ENCODE measurements at places on chromosomes 11 and 22. TPM values are rescaled to one million over a fixed set of nuclear protein-coding genes. Genes with fewer than 3 reads are reported as not detected.

DEUP1 gene
- total RNA-seq, result 0.44 TPM

SMTNL1 gene
- 0.26 TPM for total RNA-seq

OR5P2 gene
- total RNA-seq, result not detected

ADM2 gene
- 10.9 TPM for total RNA-seq

SLC22A8 gene
- total RNA-seq, result not detected

GRCh38 chr11:23022854-23023253, 162.6 kb upstream of the CCDC179 start:
- DNase-seq, result no peak

GRCh38 chr22:26122920-26123468, 46.3 kb upstream of the SEZ6L start:
- DNase-seq, result no peak

- no peak for DNase-seq
Observed at GRCh38 chr11:60932605-60933356, 8.5 kb downstream of the TMEM132A start.

DNA sequence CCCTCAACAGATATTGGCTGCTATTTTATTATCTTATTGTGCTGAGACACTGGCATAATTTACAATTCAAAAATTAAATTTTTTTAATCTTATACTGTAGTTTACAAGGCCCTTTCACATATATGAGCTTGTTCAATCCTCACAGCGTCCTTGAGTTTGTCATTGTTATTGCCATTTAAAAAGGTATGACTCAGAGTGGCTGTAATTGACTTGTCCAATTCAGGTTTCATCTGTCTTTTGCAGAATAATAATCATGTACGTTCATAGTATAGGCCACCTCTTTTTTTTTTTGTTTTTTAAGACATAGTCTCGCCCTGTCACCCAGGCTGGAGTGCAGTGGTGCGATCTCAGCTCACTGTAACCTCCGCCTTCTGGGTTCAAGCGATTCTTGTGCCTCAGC, 11.5 kb downstream of the PTPRJ start:
- DNase-seq, result no peak

GRCh38 chr22:44424867-44425693, 73.0 kb downstream of the RTL6 start:
- no peak for DNase-seq

GRCh38 chr11:124915541-124916369, 3.3 kb upstream of the HEPN1 start:
- DNase-seq, result no peak

DNA sequence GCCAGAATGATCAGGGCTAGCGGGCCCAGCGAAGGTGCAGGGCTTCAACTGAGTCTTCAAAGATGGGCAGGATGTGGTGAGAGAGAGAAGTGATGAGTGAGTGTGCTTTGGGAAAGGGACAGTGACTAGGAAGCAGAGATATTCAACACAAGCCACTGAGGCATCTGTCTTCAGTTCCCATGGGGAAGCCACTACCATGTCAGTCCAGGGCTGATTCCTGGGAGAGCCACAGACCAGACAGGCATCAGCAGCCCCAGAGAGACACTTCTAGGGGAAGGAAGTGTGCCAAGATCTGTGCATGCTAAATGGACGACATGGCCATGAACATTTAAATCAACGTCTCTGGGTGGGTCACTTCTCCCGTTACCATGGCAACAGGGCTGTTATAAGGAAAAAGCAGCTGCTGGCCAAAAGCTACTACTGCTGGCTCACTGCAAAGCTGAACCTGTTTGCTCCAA, 28.5 kb downstream of the P4HA3 start:
- no peak for DNase-seq

DNA sequence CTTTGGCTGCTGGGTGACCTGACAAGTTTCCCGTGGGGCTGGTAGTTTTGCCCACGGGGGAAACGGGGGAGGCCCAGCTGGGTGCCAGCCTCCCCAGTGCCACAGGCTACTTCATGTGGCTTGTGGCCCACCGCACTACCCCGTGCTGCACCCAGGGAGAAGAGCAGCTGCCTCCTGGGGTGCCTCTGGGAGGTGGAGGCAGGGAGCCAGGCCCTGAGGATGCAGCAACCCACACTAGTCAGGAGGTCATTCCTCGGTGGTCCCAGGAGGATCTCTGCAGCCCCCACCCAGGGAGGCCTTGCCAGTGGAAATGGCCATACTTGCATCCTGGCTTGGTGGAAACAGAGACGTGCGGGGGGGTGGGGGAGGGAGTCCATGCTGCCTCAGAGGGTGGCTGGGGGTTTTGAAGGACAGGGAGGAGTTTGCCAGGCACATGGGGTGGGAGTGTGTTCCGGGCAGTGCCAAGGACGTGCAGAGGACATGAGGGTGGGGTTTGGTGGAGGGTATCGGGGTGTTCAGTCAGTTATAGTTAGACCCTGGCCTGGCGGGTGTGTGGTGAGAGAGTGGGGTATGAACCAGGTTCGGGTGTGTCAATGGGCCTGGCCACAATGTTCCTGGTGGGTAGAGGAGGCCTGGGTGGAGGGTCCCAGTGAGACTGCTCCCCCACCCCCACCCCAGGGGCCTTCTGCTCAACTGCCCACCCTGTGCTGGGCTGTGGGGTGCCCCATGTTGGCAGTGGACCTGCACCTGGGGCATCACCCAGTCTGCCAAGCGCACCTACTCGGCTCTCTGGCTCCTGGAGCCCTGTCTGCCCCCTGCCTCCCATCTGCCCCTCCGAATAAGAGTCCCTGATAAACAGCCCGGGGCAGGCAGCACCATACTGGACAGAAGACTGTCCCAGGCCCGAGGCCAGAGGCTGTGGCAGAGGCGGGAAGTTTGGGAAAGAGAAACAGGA, 3.8 kb downstream of the PIM3 start:
- DNase-seq, result no peak

- no peak for DNase-seq
Observed at GRCh38 chr11:61886643-61887042, 4.7 kb downstream of the FADS3 start.

DNA sequence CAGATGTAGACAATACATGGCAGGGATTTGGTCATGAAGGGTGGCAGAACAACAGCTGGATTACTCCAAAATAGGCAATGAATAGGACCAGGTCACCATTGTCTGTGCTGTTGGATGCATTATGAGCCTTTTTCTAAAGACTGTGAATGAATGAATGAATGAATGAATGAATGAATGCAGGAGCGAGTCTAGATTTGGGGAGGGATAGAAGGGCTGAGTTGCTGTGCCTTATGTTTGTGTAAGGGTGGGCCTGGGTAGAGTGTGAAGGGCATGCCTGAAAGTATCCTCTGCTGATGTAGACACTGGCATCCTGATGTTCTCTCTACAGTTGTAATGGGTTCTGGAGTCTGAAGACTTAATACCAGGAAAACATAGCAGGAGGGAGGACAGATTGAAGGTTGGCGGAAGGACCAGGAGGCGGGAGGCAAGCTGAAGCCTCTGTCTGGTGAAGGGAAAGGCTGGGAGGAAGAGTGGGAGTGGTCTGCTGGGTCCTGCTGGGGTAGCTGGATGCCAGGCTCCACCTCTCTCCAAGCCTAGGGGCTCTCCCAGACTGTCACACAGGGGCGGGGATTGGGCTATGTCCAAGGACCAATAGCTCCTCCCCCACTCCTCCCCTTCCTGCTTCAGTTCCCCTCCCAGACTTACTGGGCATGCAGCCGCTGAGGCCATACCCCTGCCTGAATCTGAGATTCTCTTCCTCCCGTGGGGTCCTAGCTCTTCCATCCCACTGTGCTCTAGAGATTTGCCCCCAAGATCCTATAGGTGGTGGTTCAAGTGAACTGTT, 4.8 kb downstream of the TRIM3 start:
- DNase-seq, result peak; percentile 96
